AG08395 (cell line): ENCODE measurements at places on chromosomes 11 and 22.
A peak's percentile ranks its signal among the peaks of the same experiment; 100 is the strongest.

DNA sequence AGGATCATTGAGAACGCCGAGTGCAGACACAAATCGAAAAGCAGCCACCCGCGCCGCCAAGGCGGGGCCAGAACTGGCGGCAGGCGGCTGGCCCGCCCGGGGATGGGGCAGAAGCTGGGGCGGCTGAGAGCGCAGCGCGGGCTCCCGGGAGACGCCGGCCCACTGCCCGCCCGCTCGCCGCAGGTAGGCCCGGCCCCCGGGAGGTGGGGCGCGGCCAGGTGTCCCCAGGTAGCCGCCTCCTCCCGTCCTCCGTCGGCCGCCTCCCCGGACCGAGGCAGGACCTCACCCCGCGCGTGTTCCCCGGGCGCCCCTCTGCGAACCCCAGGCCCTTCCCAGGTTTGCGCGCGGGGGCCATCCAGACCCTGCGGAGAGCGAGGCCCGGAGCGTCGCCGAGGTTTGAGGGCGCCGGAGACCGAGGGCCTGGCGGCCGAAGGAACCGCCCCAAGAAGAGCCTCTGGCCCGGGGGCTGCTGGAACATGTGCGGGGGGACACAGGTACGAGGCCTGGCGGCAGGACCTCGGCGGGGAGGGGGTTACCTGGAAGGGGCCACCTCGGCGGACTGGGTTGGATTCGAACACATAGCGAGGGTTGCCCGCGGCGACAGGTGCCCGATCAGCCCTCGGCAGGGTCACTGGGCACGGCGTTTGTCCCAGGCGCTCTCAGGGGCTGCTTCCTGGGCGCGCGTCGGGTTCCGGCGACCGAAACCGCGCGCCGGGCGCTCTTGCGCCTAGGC lies at the start of gene PRRG4:
TSS of gene PRRG4 (plus strand) at position 248 of the 733 bp plus-strand sequence. CDS start 603 bp downstream, outside the sequence.
- DNase-seq, result peak; percentile 50

DNA sequence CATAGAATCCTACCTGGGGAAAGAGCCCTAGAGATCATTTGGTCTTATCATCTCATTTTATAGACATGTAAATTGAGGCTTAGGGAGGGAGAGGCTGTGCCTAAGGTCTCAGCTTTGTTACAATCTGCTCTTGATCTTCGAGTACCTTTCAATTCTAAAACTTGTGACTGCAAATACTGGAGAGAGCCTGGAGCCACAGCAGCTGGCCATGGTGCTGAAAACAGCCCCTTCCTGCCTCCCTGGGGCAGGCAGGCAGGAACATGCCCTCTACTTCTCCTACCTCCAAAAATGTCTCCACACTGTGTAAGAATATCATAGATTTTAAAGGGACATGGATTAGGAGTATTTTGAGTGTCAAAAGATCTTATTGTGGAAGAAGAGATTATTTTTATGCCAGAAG lies 52.2 kb downstream of the C22orf42 start:
- peak; percentile 40 for DNase-seq

DNA sequence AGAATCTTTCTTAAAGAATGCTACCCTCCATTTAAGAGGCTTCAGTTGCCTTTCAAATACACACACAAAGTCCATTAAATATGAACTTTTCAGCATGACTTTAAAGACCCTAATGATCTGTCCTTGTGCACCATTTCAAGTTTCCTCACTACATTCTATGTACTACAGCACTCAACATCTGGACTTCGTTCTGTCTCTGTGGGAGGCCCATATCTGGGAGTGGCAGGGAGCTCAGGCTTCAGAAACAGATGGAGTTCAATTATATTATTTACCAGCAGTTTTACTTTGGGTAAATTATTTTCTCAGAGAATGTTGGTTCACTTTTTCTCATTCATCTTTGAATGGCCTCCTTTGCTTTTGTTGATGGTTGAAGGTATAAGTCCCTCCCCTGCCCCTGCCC lies 67.4 kb downstream of the ANO3 start:
- DNase-seq, result peak; percentile 2

- DNase-seq, result no peak
Measured at GRCh38 chr11:116860303-116860702, 22.9 kb upstream of the APOA1 start.

DNA sequence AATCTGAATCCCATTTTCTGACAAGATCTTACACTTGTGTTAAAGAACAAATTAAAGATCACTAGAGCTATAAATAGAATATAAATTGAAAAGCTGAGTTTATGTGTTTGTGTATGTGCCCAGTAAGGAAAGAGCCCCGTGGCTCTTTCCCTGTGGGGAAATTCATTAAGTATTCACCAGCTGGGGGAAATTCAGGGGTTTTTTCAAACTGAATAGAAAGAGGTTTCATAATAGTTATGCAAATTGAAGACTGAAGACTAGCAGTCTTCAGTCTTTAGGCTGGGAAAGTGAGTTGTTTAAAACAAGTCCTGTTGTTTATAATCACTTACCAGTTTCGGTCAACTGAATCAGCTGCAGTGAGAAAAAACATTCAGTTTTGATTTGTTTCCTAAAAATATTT lies 11.3 kb upstream of the MS4A7 start:
- no peak for DNase-seq

- DNase-seq, result no peak
Measured at GRCh38 chr11:77170107-77170506, 42.1 kb downstream of the MYO7A start.

GRCh38 chr22:44080936-44081861 lies 57.1 kb downstream of the PARVB start:
- DNase-seq, result peak; percentile 84
